Karpas-422 (cell line): ENCODE measurements at places on chromosomes 5 and 9. TPM values are rescaled to one million over a fixed set of nuclear protein-coding genes. Genes with fewer than 3 reads are reported as not detected.
A peak's percentile ranks its signal among the peaks of the same experiment; 100 is the strongest.

GRCh38 chr5:99922386-99922785, 612.8 kb upstream of the FAM174A start:
- no peaks in the 10 kb centered on the region for H3K4me1 ChIP-seq
- no peak overlapping the region for H3K4me3 ChIP-seq
- DNase-seq = no peak
- H3K36me3 ChIP-seq = no peaks in the 10 kb centered on the region
- no peaks in the 10 kb centered on the region for H3K27me3 ChIP-seq

- 0 out of 2 replicates have a peak overlapping the region, but pooled peaks have one; percentile 7 for H3K27ac ChIP-seq
- no peak overlapping the region for H3K4me3 ChIP-seq
- DNase-seq = no peak
- no peaks in the 10 kb centered on the region for H3K27me3 ChIP-seq
These were observed 29.5 kb downstream of the MTAP start for GRCh38 chr9:21831841-21832509.

DNA sequence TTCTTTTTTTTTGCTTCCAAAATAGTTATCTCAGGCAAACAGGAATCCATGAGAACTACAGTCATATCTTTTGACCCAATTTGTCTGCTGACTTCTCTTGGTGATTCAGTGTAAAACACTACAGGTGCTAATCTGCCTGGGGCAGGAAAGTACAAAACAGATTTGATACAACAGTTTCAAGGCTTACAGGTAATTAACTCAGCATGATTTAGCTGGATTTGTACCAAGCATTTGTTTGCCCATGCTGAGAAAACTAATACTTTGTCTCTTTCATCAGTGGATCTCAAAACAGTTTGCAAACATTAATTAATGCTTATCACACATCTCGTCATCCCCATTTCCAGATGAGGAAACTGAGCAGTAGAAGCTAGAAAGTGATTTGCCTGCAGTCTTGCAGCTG, 312.5 kb upstream of the SEMA6A start:
- no peaks in the 10 kb centered on the region for H3K36me3 ChIP-seq
- H3K4me1 ChIP-seq = peaks cover 6% of the 10 kb centered on the region
- H3K4me3 ChIP-seq = no peak overlapping the region
- no peak overlapping the region for H3K27ac ChIP-seq

DNA sequence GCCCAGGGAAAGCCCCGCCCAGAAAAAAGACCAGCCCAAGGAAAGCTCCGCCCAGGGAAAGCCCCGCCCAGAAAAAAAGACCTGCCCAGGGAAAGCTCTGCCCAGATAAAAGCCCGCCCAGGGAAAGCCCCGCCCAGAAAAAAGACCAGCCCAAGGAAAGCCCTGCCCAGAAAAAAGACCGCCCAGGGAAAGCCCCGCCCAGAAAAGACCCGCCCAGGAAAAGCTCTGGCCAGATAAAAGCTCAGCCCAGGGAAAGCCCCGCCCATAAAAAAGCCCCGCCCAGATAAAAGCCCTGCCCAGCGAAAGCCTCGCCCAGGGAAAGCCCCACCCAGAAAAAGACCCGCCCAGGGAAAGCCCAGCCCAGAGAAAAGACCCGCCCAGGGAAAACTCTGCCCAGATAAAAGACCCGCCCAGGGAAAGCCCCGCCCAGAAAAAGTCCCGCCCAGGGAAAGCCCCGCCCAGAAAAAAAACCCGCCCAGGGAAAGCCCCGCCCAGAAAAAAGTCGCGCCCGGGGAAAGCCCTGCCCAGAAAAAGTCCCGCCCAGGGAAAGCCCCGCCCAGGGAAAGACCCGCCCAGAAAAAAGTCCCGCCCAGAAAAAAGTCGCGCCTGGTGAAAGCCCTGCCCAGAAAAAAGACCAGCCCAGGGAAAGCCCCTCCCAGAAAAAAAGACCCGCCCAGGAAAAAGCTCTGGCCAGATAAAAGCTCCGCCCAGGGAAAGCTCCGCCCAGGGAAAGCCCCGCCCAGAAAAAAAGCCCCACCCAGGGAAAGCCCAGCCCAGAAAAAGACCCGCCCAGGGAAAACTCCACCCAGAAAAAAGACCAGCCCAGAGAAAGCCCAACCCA, 11.9 kb downstream of the GRIN1 start:
- DNase-seq = peak; percentile 97
- no peak overlapping the region for H3K4me3 ChIP-seq
- H3K4me1 ChIP-seq = peaks cover 7% of the 10 kb centered on the region
- H3K27me3 ChIP-seq = no peaks in the 10 kb centered on the region
- no peak overlapping the region for H3K27ac ChIP-seq

- H3K4me1 ChIP-seq = no peaks in the 10 kb centered on the region
- H3K27me3 ChIP-seq = no peaks in the 10 kb centered on the region
- H3K36me3 ChIP-seq = no peaks in the 10 kb centered on the region
- no peak overlapping the region for H3K4me3 ChIP-seq
- H3K27ac ChIP-seq = no peak overlapping the region
These were observed 35.2 kb upstream of the IL7R start for GRCh38 chr5:35821513-35821912.

DNA sequence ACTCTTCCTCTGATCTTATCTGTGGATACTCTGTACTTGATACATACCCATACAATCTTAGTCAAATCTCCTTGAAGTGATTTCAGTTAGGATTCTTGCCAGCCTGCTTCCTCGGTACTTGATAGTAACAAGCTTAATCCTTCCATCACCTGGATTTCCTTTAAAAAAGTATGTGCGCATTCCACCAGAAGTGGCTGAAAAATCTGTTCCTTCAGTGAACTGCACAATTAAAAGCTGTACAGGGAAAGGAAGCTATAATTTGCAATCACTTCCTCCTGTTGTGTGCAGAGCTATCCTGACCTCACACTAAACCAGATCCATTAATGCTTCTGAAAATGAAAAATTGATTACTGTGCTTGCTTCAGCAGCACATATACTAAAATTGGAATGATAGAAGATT, 47.3 kb downstream of the PWWP2A start:
- H3K36me3 ChIP-seq = no peaks in the 10 kb centered on the region
- H3K27ac ChIP-seq = no peak overlapping the region
- DNase-seq = no peak
- no peaks in the 10 kb centered on the region for H3K4me1 ChIP-seq

GRCh38 chr5:140351609-140352334, 5.4 kb upstream of the HBEGF start:
- no peak overlapping the region for H3K4me3 ChIP-seq
- DNase-seq = peak; percentile 91
- H3K27me3 ChIP-seq = no peaks in the 10 kb centered on the region
- peaks cover 8% of the 10 kb centered on the region for H3K4me1 ChIP-seq
- no peak overlapping the region for H3K27ac ChIP-seq
- H3K36me3 ChIP-seq = no peaks in the 10 kb centered on the region

- no peaks in the 10 kb centered on the region for H3K4me1 ChIP-seq
- H3K27ac ChIP-seq = no peak overlapping the region
- no peaks in the 10 kb centered on the region for H3K36me3 ChIP-seq
- H3K27me3 ChIP-seq = no peaks in the 10 kb centered on the region
- no peak for DNase-seq
These were observed 576 bp downstream of the MAP1B start for GRCh38 chr5:72107901-72108201.

- no peak overlapping the region for H3K27ac ChIP-seq
- no peak for DNase-seq
- no peak overlapping the region for H3K4me3 ChIP-seq
- no peaks in the 10 kb centered on the region for H3K27me3 ChIP-seq
These were observed 27.0 kb downstream of the PRDM6 start for GRCh38 chr5:123116058-123116457.

- no peak for DNase-seq
- H3K27ac ChIP-seq = no peak overlapping the region
- no peak overlapping the region for H3K4me3 ChIP-seq
- H3K27me3 ChIP-seq = no peaks in the 10 kb centered on the region
- H3K4me1 ChIP-seq = peaks cover 4% of the 10 kb centered on the region
These were observed 48.4 kb upstream of the PWWP2A start for GRCh38 chr5:160167624-160168165.

DNA sequence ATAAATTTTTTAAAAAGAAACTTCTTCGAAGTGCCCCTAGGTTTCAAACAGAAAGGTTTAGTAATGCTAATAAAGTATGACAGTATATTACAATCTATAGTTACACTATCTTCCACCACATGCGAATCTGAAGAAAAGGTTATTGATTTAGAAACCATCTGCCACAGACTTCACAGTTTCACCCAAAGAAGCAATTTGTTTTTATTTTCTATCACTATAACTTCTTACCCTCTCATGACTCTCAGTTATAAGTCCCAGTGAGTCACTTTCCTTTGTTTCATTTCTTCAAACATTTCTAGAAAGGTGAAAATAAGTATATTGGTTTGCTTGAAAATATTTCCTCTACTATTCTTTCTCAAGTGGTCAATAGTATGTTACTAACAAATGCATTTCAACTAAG, 93.6 kb downstream of the MCTP1 start:
- H3K36me3 ChIP-seq = no peaks in the 10 kb centered on the region
- H3K27me3 ChIP-seq = no peaks in the 10 kb centered on the region
- no peak for DNase-seq
- no peak overlapping the region for H3K4me3 ChIP-seq
- H3K4me1 ChIP-seq = no peaks in the 10 kb centered on the region

DNA sequence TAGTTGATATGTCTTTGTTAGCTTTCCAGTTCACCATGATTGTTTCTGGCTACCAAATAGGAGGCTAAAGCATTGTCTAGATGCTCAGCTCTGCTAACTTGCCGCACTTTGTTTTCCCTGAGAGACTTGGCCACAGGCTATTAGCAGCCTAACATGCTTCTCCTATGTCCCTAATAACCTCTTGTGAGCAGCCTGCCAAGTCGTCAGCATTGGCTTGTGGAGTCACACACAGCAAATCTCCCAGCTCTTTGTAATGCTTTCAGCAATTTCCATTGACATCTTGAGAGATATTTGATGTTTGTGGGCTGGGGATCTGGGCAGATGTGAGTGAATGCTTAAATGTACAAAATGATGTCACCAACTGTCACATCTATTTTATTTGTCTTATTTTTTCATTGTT, 346.9 kb downstream of the KDM4C start:
- no peaks in the 10 kb centered on the region for H3K36me3 ChIP-seq
- no peak for DNase-seq
- no peak overlapping the region for H3K4me3 ChIP-seq
- H3K27me3 ChIP-seq = no peaks in the 10 kb centered on the region
- H3K27ac ChIP-seq = no peak overlapping the region

DNA sequence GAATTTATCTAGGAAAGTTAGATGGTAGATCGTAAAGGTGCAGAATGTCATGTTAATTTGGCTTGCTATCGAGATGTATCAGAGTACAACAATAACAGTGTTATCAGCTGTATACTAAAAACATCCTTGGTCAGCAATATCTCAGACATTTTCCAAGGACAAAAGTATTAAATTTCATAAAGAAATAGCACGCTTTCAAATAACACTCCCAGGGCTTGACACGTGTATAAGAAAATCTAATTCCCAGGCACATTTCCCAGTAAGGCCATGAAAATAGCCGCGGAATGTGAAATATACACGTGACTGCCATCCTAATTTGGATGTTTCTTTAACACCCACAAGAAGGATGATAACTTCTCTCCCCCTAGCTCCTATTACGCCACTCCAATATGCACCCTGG, 17.7 kb upstream of the SYK start:
- no peaks in the 10 kb centered on the region for H3K36me3 ChIP-seq
- H3K4me1 ChIP-seq = peaks cover 25% of the 10 kb centered on the region
- H3K4me3 ChIP-seq = no peak overlapping the region
- H3K27ac ChIP-seq = no peak overlapping the region

DNA sequence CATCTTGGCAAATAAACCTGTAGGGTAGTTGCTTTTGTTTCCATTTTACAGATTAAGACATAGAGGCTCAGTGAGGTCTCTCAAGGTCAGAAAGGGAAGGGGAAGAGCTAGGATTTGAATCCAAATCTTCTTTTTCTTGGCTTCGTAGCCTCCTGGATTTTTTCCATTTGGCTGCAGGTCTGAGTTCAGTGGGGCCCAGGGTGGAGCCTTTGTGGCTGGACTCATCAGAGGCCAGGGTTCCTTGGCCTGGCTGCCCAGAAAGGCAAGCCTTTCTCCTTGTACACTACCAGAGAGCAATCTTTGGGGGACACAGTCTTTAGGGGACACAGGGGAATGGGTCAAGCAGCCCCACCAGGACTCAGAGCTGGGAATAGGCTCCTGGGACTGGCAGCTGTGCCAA, 10.5 kb upstream of the TRAF1 start:
- H3K4me1 ChIP-seq = peaks cover 63% of the 10 kb centered on the region
- DNase-seq = no peak
- H3K27ac ChIP-seq = peak overlapping the region; percentile 100
- no peak overlapping the region for H3K4me3 ChIP-seq
- no peaks in the 10 kb centered on the region for H3K36me3 ChIP-seq
- H3K27me3 ChIP-seq = no peaks in the 10 kb centered on the region

GRCh38 chr9:120878188-120879130, 1.5 kb upstream of the PHF19 start:
- H3K36me3 ChIP-seq = peaks cover 24% of the 10 kb centered on the region
- peak overlapping the region; percentile 92 for H3K27ac ChIP-seq
- peaks cover 73% of the 10 kb centered on the region for H3K4me1 ChIP-seq
- peak overlapping the region; percentile 80 for H3K4me3 ChIP-seq
- H3K27me3 ChIP-seq = no peaks in the 10 kb centered on the region

DNA sequence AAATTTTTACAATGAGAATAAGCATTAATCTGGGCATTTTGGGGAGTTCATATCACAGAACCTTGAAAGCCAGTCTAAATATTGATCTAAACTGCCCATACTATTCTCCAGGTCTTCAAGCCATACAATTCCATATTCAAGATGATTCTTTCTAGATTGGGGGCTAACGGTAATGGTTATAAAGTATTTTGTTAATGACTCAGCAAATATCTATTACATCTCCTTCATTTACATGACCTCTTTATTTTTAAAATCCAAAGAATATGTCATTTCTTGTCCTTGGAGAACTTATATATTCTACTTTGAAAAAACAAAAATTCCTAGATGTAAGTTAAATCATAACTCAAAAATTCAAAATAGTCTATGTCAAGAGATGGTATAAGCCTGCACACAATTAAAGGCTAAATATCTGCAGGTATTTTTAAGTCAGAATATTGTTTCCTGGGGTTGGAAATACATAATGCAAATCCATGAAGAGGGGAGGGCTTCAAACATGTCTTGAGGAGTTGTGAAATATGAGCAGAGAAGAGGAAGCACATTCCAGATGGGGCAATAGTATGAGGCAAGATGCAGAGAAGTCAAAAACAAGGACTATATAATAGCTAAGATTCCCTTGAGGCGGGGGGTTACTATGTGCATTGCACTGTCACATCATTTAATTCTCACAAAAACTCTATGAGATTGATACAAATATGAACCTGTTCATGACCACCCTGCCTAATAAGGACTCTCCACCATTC, 526.4 kb downstream of the NR2F1-AS1 start:
- no peak overlapping the region for H3K4me3 ChIP-seq
- DNase-seq = no peak
- no peaks in the 10 kb centered on the region for H3K36me3 ChIP-seq

The ELL2 gene
- 0.32 and 0.48 TPM in 2 replicates for total RNA-seq

The MSX2 gene
- not detected in 2 replicates for total RNA-seq

The ALDOB gene
- not detected in 2 replicates for total RNA-seq

The ANKRD18B gene
- total RNA-seq = not detected in 2 replicates

The MRNIP gene
- total RNA-seq = 33.6 and 55.7 TPM in 2 replicates

The RLN1 gene
- total RNA-seq = 0.37 TPM in 1 of 2 replicates, not detected in the other

The PRSS3 gene
- 0.40 TPM in 1 of 2 replicates, not detected in the other for total RNA-seq

The PRLR gene
- not detected in 2 replicates for total RNA-seq
